Gastroesophageal sphincter (tissue), 4 donors: ENCODE measurements at places on chromosomes 3 and 15.
A peak's percentile ranks its signal among the peaks of the same experiment; 100 is the strongest.

DNA sequence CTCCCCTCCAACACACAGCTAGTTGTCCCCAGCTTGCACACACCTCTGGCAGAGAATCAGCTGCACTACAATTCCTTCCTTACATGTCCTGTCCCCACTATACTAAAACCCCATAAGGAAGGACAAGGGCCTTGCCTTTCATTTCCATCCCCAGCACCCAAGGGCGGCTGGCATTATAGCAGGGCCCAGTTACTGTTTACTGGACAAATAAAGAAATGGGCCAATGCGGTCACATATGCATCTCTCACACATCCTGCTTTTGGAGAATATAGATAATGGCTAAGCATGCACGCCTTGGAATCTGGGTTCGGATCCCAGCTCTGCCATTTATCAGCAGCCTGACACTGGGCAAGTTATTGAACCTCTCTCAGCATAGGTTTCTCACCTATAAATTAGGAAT, 99.1 kb downstream of the DAPK2 start:
- no peak for ATAC-seq

DNA sequence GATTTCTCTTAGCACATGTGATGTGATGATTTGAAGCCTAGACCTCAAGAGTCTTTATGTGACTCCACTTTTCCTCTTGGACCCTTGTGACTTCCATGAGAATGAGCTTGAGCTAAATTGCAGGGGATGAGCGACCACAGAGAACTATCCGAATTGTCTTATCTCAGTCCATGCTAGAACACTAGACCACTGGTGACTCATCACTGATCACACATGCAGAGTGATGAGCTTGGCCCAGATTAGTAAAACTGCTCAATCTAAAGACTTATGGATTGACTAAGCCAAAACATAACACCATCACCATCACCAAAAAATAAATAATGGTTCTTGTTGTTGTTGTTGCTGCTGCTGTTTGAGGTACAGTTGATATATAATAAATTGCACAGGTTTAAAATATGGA, 114.1 kb upstream of the CFAP20DC start:
- ATAC-seq: no peak

DNA sequence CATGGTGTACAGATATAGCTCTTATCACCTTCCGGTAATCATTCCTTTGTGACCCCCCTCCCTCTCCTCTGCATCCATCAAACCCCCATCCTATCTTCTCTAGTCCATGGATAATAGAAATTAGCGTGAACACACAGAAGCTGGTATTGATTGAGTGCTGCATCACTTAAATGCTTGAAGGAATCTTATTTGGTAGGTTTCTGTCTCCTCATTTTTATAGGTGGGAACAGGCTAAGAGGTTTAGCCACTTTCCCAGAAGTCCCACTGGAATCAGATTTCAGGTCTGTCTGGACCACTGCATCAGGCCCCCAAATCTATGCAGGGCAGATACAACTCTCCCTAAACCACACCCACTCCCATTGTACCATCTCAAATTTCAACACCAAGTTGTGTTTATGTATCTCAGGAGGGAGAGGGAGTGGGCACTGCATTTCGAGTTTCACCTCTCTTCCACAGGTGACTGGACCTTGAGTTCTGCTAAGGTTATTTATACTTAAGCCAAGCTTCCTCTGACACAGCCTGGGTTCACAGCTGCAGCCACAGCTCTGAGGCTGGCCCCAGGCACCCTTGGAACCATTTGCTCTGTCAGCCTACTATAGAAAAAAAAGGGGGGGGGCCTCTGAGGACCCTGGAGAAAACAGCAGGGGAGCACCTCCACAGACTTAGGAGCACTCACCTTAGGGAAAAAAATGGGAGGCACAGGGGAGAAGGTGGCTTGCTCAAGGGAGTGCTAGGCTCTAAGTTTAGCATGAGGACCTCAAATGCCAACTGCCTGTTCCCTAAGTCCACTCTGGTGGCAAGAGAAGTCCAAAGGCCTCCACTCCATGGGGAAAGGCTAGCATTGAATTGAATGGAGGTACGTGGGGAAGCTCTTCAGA, 2.1 kb upstream of the NMB start:
- ATAC-seq: no peak

DNA sequence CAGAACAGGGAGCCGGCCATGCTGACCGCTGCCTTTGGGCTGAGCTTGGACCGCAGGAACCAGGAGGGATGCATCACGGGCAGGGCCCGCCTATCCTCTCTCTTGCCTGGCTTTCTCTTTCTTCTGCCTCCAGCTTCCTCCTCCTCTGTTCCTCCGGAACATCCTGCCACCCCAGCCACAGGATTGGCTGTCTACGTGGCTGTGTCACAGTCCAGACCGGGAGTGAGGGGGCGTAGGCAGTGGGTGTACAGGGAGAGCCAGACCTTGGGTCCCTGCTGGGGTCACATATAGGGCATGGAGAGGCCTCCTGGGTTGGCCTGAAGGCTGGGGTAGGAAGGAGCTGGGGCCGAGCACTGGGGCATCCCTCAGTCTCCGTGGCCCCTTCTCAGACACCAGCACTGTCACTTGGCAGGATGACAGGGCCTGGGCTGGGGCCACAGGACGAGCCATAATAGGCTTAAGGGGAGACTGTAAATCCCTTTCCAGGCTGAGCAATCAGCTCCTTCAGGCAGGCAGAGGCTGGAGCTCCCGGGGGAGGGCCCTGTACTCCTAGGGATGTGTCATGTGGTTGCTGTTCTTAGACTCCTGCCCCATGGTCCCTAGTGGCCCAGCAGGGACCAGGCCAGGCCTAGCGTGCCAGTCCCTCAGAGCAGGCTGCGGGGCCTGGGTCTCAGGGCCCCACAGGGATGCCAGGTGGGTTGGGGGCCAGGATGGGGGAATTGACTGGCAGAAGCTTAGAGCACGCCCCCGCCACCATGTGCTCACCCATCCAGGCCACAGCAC, 25.4 kb downstream of the LINGO1 start:
- ATAC-seq: no peak

DNA sequence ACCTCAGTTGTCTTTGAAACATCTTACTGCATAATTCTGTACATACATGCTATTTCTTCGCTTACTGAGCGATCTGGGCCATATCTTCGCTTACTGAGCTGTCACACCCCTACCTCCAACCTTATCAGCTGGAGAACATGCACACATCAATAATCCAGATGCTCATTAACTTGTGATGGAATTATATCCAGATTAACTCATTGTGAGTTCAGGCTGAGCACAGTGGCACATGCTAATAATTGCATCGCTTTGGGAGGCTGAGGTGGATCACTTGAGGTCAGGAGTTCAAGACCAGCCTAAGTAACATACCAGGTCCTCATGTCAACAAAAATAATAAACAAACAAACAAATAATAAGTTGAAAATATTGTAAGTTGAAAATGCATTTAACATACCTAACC, 19.3 kb upstream of the ANXA2 start:
- no peak for ATAC-seq

DNA sequence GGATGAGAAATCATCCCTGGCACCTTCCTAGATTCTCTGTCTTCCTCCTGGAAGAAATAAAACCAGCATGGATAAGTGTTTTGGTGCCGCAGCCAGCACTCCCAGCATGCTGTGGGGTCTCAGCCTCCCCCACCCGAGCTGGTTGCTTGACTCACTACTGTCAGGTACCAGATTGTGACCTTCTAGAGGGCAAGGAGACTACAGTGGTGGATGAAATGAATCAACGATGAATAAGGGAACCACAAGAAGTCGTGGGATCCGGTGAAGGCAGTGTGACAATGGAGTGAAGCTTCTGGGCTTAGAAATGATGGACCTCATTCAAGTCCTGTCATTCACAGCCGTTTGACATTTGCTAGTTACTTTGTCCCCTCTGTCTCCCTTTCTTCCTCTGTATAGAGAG, 50.2 kb upstream of the SLCO3A1 start:
- no peak for ATAC-seq

DNA sequence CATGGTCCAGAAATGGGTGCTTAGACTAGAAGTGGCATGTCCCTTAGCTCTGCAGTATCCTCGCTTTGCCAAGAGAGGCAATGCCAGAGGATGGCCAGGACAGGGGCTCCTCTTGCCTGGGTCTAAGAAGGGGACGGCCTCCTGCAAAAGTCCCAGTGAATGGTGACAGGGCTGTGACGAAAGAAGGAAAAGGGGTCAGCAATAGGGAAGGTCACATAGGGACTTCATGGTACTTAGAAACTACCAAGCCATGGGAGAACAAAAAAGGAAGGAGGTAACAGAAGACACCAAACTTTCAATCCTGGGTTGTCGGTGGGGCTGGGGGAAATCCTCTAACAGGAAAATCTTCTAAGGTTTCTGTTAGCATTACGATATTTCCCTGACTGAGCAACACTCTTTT, 36.2 kb upstream of the ATOSA start:
- no peak for ATAC-seq

GRCh38 chr15:90381515-90381914, 6.5 kb upstream of the IQGAP1 start:
- no peak for ATAC-seq

DNA sequence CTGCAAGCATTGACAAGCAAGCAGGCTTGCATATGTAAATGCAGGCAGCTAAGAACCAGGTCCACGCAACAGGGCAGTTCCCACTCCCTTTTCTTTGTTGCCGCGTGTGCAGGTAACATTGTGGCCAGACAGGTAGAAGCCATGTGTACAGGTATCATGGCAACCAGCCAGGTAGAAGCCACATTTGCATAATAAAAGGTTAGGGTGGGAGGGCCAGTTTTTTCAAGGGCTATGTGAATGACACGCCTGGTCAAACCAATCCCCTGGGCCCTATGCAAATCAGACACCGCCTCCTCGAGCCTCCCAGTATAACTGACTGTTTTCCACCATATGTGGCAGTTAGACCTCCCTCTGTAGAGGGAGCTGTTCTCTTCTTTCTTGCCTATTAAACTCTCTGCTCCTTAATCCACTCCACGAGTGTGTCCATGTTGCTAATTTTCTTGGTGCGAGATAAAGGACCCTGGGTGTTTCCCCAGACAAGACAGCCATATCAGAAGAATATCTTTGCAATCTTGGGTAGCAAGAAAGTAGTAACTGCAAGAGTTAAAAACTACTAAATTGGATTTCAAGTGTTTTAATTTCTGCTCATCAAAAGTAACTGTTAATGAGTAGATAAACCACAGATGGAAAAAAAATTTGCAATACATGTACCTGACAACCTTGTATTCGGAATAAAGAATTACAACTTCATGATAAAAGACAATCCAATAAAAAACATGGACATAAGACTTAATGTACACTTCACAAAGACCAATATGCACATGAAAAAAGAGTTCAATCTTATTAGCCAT, 21.8 kb downstream of the PCOLCE2 start:
- no peak for ATAC-seq

- no peak for ATAC-seq
These were observed 88.6 kb downstream of the SEC22A start for GRCh38 chr3:123290107-123290930.

- ATAC-seq: no peak
These were observed 55.3 kb upstream of the NUDT16 start for GRCh38 chr3:131326307-131326706.

DNA sequence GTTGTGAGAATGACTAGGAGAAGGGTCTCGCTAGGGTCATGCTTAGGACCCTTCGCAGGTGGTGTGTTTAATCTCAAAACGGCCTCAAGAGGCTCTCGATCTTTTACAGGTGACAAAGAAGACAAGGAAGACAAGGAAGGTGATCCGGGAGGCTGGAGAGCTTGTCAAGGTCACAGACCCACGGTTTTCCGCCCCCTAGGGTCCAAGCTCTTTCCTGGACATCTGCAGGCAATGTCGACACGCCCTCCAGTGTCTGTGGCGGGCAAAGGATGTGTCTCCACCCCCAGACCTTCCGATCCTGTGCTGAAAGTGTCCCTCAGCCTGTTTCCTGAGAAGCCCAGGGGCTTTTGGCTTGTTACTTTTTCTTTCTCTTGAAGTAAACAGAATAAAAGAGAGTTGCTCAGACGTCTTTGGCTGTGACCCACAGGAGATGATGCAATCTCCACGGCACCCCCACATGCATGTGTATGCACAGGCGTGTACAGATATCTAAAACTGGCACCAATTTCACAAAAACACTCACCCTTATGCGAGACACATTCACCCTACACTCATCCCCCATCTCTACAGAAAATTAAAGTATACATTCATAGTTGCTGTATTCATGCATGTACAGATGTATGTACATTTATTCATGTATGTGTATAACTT, 108.8 kb downstream of the KLF13 start:
- peak; percentile 84 for ATAC-seq

GRCh38 chr3:101150504-101150903, 157.3 kb upstream of the ABI3BP start:
- ATAC-seq: no peak

- ATAC-seq: no peak
These were observed 487 bp upstream of the HES1 start for GRCh38 chr3:194135516-194135805.

- ATAC-seq: no peak
These were observed 11.6 kb downstream of the EAF1 start for GRCh38 chr3:15438983-15439382.

- no peak for ATAC-seq
These were observed 3.6 kb upstream of the SPG21 start for GRCh38 chr15:64993290-64993689.

DNA sequence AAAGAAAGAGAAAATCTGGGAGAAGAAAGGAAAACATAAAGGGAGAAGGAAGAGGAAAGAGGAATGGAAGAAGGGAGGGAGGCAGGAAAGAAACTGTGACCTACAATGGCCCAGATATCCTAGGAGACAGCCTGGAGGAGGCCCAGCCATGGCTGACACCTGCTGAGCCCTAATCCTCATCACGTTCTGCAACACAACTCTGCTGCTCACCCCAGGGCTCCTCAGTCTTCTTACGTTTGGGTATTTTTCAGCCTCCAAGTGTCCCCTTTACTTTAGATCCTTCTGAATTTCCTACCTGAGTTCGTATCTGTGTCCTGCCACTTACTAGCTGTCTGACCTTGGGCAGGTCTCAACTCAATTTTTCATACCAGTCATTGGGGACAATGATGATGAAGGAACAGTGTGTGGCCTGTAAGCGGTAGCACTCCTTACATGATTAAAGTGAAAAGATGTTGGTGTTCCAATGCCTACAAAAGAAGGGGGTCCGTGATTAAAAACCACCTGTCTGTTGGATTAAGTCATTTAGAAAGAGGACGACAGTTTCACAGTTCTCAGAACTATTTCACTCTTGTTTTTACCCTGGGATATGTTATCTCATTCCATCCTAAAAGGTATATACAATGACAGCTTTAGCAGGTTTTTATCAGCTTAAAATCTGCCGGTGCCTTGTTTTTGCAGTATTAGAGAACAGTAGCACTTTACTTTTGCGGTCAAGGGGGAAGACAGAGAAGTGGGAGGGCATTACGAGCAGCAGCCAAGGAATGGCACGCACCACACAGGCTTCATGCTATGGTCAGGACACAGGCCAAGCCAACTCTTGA, 47.4 kb downstream of the CCR4 start:
- ATAC-seq: no peak

GRCh38 chr3:106880206-106880605, 497.0 kb upstream of the CCDC54 start:
- ATAC-seq: no peak

- ATAC-seq: no peak
These were observed 46.1 kb upstream of the GATM start for GRCh38 chr15:45424429-45424828.
